ENCODE measurements at places on chromosomes 5 and 9. TPM values are rescaled to one million over a fixed set of nuclear protein-coding genes. Genes with fewer than 3 reads are reported as not detected.

DNA sequence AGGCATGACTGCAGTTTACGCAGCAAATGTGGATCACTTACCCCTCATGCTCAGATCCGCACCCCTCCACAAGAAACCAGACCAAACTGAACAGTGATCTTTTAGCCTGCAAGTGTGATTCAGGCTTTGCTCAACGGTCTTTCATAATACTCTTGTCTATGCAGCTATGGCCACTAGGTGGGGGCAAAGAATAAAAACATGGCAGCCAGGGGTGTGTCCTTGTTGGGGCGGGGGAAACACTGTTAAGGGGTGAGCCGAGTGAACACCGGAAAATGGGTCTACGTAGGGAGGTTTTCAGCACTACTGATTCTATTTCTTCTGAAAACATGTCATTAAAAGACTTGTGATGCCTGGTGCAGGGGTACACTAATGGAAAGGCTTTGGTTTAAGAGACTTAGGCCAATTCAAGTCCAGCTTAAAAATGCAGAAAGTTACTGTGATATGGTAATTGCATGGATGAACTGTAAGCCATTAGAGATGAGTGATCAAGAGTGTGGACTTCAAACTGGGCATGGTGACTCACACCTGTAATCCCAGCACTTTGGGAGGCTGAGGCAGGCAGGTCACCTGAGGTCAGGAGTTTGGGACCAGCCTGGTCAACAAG is 49.9 kb upstream of the GPR151 start:
- no peak overlapping the region for H3K4me3 ChIP-seq
- no peaks in the 10 kb centered on the region for H3K36me3 ChIP-seq
- H3K27me3 ChIP-seq, result no peaks in the 10 kb centered on the region

The SLC6A18 gene
- polyA plus RNA-seq, result not detected

- H3K27me3 ChIP-seq, result no peaks in the 10 kb centered on the region
- no peak overlapping the region for H3K4me3 ChIP-seq
- DNase-seq, result no peak
- no peak overlapping the region for H3K27ac ChIP-seq
- H3K36me3 ChIP-seq, result no peaks in the 10 kb centered on the region
These were observed 9.8 kb upstream of the PDE8B start for GRCh38 chr5:77200663-77201062.

The MAP3K1 gene
- polyA plus RNA-seq, result 3.7 TPM

- H3K27ac ChIP-seq, result no peak overlapping the region
- no peak overlapping the region for H3K4me3 ChIP-seq
- H3K36me3 ChIP-seq, result no peaks in the 10 kb centered on the region
These were observed 17.0 kb upstream of the ZFR start for GRCh38 chr5:32461441-32462120.

Measured in sigmoid colon (tissue), 7 donors.